Stimulated activated naive B cell treated with anti-CD40 and anti-IgM and Interleukin-4, amounts not matched to agents 10 μg/mL and 1 μg/mL and 100 μg/mL, for 72 hours (primary cell): ENCODE measurements at places on chromosomes 5 and 9.

- no peak for DNase-seq
These were observed 28.8 kb downstream of the ALG2 start for GRCh38 chr9:99192786-99193465.

- no peak for DNase-seq
These were observed 1.9 kb downstream of the PCSK5 start for GRCh38 chr9:75892216-75892911.

GRCh38 chr5:153711755-153712154, 221.3 kb downstream of the GRIA1 start:
- no peak for DNase-seq

DNA sequence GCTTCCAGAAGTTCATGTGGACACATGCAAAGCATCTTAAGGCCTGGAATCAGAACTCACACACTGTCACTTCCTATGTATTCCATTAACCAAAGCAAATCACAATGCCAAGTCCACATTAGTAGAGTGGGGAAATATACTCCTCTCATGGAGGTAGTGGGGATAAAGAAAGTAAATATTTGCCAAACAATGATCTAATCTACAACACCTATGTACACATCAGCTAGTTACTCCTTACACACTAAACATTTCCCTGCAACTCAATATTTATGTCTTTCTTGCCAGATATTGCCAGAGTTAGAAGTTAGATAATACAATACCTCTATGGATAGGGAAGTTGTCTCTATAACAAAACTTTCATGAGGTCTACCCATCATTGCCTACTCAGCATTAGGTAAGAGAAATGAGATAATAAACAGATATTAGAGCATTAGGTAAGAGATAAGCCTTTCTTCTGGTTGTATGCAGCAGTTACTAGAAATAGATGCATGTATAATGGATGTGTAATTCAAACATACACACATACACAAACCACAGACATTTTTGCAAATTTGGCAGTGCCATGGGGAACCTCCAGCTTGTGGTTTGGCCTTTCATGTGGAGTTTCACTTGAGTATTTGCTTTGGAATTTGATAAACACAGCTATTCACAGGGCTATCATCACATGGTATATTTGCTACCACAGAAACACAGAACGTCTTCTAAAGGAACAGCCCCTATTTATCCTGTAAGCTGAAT, 196.5 kb downstream of the TLE1 start:
- no peak for DNase-seq

- no peak for DNase-seq
These were observed 59.0 kb upstream of the RARS1 start for GRCh38 chr5:168427224-168427623.

GRCh38 chr5:52748590-52748989, 39.1 kb upstream of the ITGA1 start:
- DNase-seq, result no peak

- no peak for DNase-seq
These were observed 8.2 kb upstream of the TYRP1 start for GRCh38 chr9:12684974-12685373.
